ENCODE measurements at places on chromosomes 11 and 22.

- DNase-seq, result no peak
Observed at GRCh38 chr11:58596621-58597020, 17.8 kb downstream of the ZFP91 start.

- no peak for DNase-seq
Observed at GRCh38 chr11:57762235-57762861, 746 bp downstream of the CTNND1 start.

GRCh38 chr22:24386937-24387471 is 40.4 kb upstream of the ADORA2A start:
- DNase-seq, result no peak

- no peak for DNase-seq
Observed at GRCh38 chr11:109845437-109845836, 247.8 kb upstream of the ZC3H12C start.

- no peak for DNase-seq
Observed at GRCh38 chr11:9330387-9331384, 16.3 kb upstream of the TMEM41B start.

DNA sequence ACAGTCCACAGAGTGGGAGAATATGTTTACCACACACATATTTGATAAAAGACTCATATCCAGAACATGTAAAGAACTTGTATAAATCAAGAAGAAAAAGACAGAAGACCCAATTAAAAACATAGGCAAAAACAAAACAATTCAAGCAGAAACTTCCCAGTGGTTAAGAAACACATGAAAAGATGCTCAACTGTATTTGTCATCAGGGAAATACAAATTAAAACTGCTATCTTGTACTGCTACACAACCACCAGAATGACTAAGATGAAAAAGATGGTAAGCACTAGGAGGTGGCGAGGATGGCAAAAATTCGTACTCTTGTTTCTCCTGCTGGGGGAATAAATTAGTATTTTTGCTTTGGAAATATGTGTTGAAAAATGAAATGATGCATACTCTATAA is 192.3 kb upstream of the C11orf87 start:
- no peak for DNase-seq

DNA sequence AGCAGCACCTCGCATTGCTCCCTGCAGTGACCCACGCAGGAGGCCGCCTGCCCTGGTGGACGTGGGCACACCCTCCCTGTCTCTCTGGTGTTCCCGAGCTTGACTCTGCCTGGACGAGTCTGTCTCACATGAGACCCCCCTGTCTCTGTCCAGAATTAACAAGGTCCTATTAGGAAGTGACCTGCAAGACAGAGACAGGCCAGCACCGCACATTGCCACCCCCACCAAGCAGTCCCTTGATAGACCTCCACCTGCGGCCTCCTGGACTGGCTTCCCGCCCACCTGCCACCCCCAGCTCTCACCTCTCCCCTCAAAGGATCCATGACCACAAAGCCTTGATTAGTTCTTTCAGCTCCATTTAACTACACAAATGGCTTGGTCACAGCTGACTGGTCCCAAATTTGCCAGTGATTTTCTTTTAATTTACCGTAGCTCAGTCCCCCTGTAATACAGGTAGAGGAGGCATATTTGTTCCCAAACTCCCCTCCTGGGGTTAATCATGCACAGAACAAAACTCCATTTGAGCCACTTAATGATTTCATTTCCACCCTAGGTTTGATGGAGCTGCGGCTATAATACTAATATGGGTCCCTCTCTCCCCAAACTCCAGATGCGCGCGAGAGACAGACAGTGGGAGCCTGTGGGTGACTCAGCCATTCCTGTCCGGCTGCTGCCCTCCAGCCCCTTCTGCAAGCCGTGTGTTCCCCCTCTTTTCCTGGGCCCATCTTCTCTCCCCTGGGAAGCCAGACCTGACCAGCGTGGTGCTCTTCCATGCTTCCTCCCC is 11.2 kb downstream of the SPATA19 start:
- DNase-seq, result no peak

DNA sequence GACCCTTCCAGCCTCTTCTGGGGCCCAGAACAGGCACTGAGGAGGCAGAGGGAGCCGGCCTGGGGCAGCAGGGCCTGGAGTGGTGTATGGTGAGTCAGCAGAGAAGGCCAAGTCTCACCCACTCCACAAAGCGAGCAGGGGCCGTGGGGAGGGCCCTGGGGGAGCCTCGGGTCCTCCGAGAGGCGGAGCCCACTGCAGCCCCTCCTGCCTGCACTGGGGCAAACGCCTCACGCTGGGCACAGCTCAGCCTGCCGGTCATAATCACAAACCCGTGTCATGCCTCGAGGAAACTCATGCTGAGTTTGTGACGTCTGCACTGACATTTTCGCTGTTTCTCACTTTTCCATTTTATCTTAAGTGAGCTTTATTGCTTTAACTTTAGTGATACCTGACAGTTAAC is 38.4 kb downstream of the TOLLIP start:
- DNase-seq, result no peak
